Cerebellar nuclear complex (tissue), 1 donor: ENCODE measurements at places on chromosomes 6 and 20.

DNA sequence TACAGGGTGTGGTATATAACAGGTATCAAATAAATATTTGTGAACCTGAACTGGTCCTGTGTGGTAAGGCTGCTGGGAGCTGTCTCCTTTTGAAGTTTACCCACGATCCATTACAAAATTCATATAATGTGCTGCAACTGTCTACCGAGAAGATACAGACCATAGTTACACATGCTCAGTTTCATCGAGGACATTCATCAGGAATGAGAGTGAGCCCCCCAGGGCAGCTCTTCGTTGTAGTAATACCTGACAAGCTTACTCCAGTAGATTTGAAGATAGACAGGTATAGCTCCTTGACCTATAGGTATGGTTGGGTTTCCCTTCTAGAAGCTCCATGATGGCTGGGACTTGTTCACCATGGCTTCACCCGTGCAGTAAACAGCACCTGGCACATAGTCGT lies 25.7 kb downstream of the ARMC2 start:
- DNase-seq: no peak

GRCh38 chr6:20879526-20879925 lies 345.3 kb downstream of the CDKAL1 start:
- DNase-seq: no peak

DNA sequence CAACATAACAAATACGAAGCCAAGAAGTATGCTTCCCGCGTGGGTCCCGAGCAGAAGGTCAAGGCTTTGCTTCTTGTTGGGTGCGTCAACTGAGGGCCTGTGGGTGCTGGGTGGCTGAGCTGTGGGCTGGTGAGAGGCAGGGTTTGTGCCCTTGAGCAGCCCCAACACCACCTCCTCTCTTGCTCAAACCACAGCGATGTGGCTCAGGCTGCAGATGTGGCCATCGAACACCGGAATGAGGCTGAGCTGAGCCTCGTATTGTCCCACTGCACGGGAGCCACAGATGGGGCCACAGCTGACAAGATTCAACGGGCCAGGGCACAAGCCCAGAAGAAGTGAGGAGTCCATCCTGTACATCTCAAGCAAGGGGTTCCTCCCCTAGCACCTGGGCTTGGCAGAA lies 7.0 kb upstream of the PTPRA start:
- no peak for DNase-seq

- DNase-seq: no peak
These were observed 112.4 kb upstream of the ARG1 start for GRCh38 chr6:131460614-131461000.

DNA sequence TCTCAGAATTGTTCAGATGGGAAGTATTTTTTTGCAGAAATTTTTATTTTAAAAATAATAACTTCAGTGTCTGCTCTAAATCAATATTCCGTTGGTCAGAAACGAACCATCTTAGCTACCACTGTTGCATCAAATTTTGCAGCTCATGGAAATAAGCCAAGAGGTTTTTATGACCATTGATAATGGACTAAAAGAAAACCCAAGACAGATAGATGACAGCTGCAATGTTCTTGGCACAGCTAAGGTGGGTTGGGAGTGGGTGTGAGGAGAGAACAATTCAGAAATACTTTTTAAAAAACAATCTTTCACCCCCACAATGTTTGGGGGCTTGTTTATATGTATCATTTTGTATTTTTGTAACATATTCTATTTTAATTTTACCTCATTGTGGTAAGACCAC lies 121.1 kb downstream of the PDE7B start:
- DNase-seq: no peak

DNA sequence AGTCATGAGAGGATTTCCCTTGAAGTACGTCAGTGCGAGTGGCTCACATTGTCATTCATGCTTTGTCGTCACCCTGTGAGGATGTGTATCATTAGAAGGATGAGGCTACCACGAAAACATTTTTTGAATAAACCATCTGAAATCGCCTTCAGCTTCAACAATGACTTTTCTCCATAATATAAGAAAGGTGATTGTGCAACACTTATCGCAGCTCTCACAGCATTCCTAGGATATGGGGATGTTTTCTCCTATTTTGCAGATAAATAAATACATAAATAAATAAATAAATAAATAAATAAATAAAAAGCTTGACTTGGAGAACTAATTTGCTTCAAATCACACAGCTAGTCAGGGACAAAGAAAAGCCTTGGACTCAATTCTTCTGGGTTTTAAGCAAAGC lies 326.5 kb downstream of the FOXA2 start:
- DNase-seq: no peak

DNA sequence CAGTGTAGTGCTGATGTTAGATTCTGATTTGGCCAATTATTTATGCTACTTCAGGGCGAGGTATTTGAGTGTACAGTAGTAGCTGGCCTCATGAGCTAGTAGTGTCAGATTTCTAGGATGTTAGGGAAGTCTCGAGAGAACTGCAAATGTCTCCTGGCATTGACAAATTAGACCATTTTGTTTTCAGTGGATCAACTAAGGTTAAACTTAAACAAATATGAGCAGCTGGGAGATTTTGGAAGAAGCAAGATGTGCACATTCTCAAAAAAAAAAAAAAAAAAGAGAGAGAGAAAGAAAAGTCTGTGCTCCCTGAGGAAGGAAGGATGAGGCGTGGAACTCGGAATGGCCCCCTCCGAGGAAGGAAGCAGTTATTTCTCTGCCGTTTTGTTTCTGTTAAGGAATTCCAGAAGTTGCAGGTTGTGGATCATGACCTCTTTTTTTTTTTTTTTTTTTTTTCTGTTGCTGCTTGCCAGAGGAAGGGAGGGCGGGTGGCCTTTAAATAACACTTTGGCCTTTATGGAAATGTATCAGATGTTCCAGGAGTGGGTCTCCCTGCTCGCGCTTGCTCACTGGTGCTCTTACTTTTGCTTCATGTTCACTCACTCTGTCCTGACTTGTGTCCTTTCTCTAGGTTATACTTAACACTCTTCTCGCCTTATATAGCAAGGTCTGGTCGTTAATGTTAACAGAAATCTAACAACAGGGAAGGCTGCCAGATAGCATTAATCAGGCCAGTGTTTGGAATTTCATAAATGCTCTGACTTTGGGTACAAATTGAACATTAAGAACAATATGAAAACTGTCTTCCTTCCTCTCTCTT lies 124.4 kb downstream of the TCP11 start:
- no peak for DNase-seq

DNA sequence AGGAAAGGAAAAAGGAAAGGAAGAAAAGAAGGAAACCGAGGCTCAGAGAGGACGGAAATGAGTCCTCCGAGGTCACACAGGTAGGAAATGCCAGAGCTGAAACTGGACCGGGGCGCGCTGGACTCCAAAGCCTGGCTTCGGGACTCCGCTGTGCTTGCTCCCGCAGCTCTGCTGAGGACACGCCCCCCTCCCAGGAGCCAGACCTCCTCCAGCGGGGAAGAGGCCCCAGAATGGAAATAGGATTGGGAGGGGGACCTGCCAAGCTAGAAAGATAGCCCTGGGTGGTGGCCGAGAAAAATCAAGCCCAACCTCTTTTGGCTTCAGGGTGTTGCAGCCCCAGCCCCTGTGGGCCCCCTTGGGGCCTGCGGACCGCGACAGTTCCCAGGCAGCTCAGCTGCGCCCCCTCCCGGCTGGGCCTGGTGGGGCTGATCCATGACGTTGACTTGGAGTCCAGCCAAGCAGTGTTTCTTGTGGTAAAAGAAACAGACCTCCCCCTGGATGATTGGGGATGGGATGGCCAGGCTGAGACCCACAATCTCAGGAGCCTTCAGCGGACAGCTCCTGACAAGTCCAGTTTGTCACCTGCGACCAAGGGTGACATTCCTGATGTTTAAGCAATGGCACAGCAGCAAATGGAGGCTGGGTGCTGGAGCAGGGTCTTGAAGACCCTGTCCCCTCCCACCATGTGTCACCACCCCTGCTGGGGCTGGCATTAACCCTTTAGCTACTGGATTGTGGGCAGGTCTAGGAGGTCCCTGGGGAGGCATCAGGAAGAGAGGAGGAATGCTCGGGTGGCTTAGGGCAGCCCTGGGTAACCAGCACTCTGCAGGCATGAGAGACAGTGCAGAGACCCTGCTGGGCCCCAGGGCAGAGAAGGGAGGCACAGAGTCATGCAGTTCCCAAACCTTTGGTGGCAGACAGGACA lies 55.4 kb downstream of the RIPOR3 start:
- no peak for DNase-seq

DNA sequence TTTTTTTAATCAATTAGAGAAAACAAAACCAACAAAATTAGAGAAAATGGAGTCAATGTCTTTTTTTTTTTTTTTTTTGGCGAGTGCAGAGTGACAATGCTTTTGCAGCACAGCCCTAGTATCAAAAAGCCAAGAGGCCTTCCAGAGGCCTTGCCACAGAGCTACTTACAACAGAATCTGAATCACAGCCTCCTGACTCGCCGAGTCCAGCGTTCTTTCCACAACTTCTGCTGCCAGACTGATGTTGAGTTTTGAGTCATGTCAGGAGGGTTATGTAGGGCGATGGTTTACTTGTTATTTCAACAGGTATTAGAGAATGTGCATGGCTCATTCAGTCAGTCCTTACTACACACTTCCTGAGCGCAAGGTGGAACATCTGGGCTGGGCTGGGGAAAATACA lies 88.6 kb downstream of the FNDC1 start:
- no peak for DNase-seq

DNA sequence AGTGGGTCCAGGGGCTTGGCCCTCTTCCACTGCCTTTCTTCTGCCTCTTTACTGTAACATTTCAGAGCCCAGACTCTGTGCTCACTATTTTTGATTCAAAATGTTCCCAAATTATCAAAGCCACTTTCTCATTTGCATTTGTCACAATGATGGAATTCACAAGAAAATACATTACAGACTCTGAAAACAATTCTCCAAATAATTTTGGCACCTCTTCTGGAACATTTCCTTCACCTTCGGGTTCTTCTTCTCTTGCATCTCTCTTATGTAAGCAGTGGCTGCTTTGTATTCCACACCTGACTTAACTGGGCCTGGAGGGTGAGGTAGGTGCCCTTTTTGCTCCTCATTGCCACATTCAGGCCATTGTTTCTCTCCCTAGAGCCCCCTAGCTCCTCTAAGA lies 30.0 kb downstream of the ZNF184 start:
- DNase-seq: no peak

- DNase-seq: no peak
These were observed 98.7 kb upstream of the LRFN2 start for GRCh38 chr6:40685862-40686261.

DNA sequence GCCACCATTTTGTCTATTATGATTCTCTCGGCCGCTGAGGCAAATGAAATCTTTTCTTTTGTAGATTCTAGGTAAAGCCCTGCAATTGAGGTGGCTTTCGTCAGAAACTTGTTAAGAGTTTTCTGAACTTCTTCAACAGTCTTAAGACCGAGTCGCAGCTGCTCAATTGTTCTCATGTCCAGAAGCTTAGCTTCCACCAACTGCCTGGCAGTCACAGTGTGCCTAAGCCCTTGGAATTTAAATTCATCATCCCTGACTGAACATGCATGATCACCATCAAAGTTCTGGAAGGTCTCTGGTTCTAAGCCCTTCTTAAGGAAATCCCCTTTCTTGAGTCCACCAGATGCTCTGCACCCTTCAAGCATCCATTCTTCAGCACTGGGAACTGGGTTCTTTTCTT lies 25.7 kb downstream of the DST start:
- DNase-seq: no peak

- no peak for DNase-seq
These were observed 17.6 kb downstream of the HLA-DOB start for GRCh38 chr6:32799168-32799567.

- DNase-seq: no peak
These were observed 53.8 kb downstream of the GINS1 start for GRCh38 chr20:25461281-25461650.

GRCh38 chr20:2108987-2109386 lies 7.4 kb downstream of the STK35 start:
- DNase-seq: no peak

GRCh38 chr20:62675156-62675876 lies 33.0 kb downstream of the SLCO4A1 start:
- no peak for DNase-seq

- DNase-seq: no peak
These were observed 10.9 kb downstream of the BANF2 start for GRCh38 chr20:17710379-17711266.

DNA sequence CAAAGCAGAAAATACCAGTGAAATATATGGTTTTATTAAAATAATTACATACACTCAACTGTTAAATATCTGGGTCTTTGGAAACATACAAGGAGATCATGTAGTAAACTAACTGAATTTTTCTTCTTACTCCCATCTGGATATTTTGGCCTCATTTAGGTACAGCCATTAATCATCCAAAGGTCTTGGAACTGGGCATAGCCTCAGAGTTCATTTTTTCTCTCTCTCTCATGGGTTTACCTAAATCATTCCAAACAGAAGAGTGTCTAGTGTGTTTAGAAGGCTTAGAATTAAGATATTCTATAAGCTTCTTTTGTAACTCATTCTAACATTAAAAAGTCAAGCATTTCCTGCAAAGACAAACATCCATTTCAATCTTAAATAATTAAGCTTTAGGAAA lies 79.4 kb downstream of the HMGCLL1 start:
- DNase-seq: no peak

DNA sequence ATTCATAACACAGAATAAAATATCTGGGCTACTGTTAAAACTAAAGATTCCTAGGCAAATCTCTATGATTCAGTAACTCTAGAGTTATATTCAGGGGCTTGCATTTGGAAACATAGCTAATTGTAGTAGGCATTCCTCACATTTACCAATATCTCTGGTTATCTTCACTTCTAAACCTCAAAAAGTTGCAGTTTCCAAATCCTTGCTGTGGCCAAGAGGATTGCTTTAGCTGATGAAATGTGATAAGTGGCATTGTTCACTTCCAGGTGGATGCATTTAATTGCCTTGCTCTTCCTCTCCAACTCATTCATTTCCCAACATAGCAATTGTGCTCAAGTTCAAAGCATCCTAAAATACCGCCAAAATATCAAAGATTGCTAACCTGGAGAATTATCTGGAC lies 246.6 kb downstream of the GRIK2 start:
- DNase-seq: no peak
